AML-193 (cell line): ENCODE measurements at places on chromosomes 5 and 9.

- DNase-seq = peak; percentile 14
Observed at GRCh38 chr9:100352201-100352726, 478 bp downstream of the TEX10 start.

GRCh38 chr9:114311571-114312512 is 11.1 kb upstream of the ORM1 start:
- DNase-seq = no peak

DNA sequence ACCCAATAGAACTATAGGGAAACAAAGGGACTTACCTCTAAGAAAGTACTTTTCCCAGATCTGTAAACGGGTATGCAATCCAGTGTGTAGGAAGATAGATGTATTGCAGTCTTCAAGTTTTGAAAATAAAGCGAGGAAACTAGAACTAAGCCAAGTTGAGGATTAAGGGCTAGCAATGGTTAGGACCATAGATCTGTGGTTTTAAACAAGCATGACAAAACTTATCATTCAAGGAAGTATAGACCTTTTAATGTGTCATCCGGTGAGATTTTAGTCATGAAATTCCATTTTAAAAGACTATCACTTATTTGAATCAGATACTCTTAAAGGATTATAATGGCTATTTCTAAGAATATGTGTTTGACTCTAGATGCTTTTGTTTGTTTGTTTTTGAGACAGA is 20.5 kb downstream of the CD274 start:
- DNase-seq = no peak

DNA sequence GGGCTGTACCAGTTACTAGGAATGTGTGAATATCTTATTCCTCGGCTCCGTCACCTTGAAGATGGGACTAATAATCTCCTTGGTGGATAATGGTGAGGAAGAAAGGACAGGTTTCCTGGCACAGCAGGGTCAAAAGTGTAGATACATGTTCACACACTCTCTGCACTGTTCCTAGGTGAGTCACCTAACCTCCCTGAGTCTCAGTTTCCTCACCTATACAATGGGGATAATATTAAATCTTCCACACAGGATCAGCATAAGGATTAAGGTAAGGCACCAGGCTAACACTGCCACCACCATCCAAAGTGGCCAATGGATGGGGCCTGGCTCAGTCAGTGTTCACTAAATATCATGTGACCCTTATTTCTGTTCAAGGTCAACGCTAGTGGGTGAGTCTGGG is 66.9 kb downstream of the PSMB7 start:
- no peak for DNase-seq

- DNase-seq = no peak
Observed at GRCh38 chr5:87774804-87775203, 362.1 kb upstream of the CCNH start.

- DNase-seq = no peak
Observed at GRCh38 chr5:4185127-4185526, 589.5 kb downstream of the IRX1 start.

DNA sequence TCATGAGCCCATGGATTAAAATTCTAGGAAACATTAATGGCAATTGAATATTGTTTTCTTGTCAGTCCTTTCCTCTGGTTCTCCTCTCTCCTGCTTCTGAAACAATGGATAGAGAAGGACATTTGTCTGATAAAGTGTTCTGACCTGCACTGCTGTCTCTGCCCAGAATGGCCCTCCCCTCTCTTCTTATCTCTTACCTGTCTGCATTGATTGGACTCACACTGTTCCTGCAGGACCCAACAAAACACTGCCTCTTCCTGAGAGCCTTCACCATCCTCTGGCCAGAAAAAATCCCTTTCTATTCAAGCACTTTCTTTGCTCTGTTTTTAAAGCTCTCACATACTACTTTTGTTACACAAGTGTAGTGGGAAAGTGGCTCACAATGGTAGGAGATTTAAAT is 143.8 kb upstream of the DHFR start:
- no peak for DNase-seq

DNA sequence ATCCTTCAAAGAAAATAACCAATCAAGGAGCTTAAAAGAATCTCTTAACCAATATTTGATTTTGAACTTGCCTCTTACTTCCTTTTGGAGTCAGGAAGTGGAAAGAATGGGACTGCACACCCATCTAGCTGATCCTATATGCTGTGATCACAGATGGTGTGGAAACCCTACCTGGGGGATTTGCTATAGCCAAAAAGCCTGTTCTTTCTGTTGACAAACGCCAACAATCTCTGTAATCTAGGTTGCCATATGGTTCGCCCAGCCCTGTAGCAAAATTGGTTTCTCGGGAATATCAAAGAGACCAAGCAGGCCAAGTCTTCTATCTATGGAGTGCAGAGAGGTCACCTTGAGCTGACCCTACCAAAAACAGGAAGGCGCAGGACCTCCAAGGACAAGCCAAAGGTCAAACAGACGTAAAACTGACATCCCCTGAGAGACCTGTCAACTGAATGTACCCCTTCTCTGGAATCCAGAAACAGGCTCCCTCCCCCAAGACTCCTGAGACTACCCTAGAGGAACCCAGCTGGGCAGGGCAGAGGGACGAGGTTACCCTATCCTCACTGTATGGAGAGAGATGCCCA is 19.4 kb downstream of the NRG2 start:
- no peak for DNase-seq

GRCh38 chr5:178336889-178337288 is 104.3 kb upstream of the PHYKPL start:
- DNase-seq = no peak

- DNase-seq = no peak
Observed at GRCh38 chr5:115859378-115859777, 17.6 kb downstream of the AP3S1 start.

- no peak for DNase-seq
Observed at GRCh38 chr9:27353474-27354229, 56.7 kb upstream of the EQTN start.

- DNase-seq = peak; percentile 76
Observed at GRCh38 chr9:73151653-73152542, at the start of gene ANXA1. TSS of gene ANXA1 (plus strand) at chr9:73151865. CDS start at chr9:73158536, 6,671 bp downstream.

GRCh38 chr5:78610163-78610583 is 38.4 kb downstream of the LHFPL2 start:
- DNase-seq = no peak

GRCh38 chr5:137738947-137739346 is 3.1 kb upstream of the KLHL3 start:
- no peak for DNase-seq

- DNase-seq = no peak
Observed at GRCh38 chr9:68433531-68434110, 77.2 kb downstream of the PGM5 start.

- no peak for DNase-seq
Observed at GRCh38 chr5:21121213-21121612, 1133.2 kb upstream of the CDH18 start.

DNA sequence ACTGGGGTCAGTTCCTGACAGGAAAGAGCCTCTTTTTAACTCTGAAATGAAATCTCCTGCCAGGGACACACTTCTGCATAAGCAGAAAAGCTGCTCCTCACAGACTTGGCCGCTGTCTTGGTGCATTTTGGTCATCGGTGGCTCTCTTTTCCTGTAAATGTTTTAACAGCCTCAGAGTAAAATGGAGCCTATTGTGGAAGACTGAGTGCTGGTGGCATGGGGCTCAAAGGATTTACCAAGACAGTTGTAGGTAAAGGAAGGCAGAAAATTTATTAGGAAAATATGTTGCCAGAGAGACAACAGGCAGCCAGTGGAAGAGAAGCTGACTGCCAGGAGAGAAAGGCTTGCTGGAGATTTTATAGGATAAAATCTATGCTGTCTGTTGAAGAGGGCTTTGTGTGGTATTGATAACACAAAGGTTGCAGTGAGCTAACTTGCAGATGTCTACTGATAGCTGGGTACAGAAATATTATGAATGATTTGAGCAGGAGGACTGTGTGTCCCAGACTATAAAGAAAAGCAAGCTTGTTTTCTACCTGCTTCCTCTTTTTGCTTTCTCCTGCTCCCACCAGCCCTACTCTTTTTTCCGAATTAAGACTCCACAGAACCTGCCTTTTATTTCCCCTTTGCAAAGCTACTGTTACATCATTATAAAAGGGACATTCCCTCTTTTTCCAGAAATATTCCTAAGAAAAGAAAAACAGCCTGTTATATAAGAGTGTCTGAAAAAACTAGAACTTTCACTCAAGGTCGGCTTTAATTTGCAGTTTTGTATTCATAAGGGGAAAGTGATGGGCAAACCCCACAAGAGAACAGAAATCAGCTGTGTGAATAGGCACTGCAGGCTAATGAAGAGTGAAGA is 27.9 kb upstream of the IFNA14 start:
- DNase-seq = peak; percentile 29

DNA sequence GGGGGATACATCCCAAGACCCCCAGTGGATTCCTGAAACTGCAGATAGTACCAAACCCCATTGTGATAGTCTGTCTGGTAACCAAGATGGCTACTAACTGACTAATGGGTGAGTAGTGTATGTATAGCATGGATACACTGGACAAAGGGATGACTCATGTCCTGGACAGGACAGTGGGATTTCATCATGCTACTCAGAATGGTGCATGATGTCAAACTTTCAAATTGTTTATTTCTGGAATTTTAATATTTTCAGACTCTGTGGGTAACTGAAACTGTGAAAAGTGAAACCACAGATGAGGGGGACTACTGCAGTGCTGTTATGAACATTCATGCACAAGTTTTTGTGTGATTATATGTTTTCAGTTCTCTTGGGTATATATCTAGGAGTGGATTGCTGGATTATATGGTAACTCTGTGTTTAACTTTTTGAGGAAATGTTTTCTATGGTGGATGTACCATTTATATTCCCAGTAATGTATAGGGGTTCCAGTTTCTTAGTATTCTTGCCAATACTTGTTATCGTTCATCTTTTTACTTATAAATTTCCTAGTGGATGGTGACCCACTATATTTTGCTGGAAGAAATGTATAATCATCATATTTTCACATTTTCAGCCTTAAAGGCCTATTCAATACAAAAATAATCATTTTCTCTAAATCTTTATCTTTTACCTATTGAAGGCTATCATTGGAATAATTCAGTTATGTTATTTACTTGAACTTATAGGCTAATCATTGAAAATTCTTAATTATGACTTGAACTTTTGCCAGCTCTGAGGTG is 140.9 kb downstream of the NR3C1 start:
- DNase-seq = no peak

- no peak for DNase-seq
Observed at GRCh38 chr9:91386765-91387164, 25.0 kb upstream of the AUH start.

- DNase-seq = peak; percentile 84
Observed at GRCh38 chr5:96344678-96345577, 88.1 kb downstream of the PCSK1 start.

DNA sequence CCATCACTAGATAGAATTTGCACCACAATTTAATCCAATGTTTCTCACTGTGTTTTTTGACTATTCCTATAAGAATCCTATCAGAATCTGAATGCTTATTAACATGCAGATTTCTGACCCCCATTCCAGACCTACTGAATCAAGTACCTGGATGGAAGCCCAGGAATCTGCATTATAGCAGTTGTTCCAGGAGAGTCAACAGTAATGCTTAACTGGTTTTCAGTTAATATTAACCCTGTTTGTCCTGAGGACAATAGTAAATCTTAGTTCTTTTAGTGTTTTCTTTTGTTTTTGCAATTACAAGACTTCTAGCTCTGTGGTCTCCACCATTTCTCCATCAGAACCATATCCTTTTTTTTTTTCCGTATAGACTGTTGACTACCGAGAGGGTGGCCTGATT is 168.2 kb downstream of the SREK1 start:
- DNase-seq = no peak

- no peak for DNase-seq
Observed at GRCh38 chr9:132824151-132824550, 53.9 kb downstream of the AK8 start.

GRCh38 chr5:38541174-38541725 is 15.2 kb downstream of the LIFR start:
- DNase-seq = no peak

- DNase-seq = no peak
Observed at GRCh38 chr5:29150840-29151239, 2042.6 kb upstream of the CDH6 start.

DNA sequence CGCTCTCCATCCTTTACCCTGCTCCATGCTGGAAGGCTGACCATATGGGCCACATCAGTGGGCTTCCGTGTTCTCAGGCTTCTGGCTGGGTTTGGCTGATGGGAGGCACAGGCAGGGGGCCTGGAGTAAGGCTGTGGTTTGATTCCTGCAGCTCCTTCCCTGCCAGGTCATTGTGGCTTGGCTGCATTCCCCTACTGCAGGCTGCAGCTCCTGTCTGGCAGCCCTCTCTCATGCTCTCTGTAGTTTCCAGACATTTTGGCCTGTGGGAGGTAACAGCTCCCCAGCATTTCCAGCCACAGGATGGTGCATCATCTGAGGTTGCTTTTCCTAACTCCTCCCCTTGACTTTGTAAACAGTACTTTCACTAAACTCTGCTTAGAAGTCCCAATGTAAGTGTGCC is 102.0 kb upstream of the PTPN3 start:
- no peak for DNase-seq

- DNase-seq = no peak
Observed at GRCh38 chr9:136050266-136050700, 44.8 kb downstream of the NACC2 start.

DNA sequence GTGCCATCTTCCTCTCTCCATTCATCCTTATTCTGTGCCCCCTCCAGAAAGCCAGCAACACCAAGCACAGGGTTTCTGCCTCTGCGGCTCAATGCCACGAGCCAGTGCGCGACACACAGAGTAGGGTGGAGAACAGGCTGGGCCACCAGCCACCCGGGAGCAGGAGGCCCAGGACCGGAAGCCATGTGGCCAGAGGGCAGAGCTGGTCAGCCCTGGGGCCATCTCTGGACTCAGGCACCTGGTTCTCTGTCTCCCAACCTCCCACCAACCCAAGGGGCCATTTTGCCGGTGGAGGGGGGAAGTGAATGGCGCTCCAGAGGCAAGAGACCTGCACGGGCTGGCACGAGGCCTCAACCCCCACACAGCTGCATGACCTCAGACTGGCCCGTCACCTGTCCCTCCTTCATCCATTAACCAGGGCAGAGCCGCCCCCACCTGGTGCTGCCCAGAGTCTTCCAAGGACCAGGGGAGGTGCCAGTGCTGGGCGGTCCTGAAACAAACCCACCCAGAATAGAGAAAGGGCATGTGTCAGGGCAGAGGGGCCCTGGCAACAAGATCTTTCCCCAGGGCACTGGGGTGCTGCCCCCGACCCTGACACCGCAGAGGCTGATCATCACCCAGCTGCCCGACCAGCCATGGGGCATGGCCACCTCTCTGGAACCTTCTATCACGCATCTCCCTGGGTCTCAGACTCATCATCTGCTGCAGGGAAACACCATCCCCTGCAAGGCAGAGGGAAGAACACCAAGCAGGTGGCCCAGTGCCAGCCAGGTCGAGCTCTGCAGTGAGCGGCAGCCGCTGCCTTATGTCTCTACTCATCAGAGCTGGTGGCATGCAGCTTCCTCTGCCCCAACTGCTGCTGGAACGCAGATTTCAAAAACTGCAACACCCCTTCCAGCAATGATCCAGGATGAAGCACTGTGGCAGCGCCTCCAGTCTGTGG is 11.9 kb downstream of the VAV2 start:
- DNase-seq = no peak

GRCh38 chr9:125443367-125443766 is 181.7 kb downstream of the GAPVD1 start:
- DNase-seq = no peak

GRCh38 chr5:179794171-179794570 is 385 bp downstream of the LTC4S start:
- no peak for DNase-seq

- DNase-seq = no peak
Observed at GRCh38 chr5:123066016-123066415, 23.0 kb upstream of the PRDM6 start.
